ENCODE measurements at places on chromosomes 7 and 10.

GRCh38 chr7:22821702-22822485, 755 bp downstream of the TOMM7 start:
- no peak for DNase-seq

DNA sequence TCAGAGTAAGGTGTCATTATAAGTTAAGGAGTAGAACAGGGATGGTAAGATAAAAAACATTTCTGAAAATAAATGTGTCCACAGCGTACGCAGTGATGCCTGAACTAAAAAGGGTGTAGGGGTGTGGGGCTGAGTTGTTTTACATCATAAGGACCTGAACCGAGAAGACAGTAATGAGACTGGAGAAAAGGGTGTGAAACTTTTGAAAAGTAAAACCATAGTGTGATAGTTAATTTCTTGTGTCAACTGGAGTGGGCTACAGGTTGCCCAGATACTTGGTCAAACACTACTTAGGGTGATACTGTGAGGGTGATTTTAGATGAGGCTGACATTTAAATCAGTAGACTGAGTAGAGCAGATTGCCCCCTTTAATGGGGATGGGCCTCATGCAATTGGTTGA, 169.0 kb upstream of the PRPS1L1 start:
- no peak for DNase-seq

DNA sequence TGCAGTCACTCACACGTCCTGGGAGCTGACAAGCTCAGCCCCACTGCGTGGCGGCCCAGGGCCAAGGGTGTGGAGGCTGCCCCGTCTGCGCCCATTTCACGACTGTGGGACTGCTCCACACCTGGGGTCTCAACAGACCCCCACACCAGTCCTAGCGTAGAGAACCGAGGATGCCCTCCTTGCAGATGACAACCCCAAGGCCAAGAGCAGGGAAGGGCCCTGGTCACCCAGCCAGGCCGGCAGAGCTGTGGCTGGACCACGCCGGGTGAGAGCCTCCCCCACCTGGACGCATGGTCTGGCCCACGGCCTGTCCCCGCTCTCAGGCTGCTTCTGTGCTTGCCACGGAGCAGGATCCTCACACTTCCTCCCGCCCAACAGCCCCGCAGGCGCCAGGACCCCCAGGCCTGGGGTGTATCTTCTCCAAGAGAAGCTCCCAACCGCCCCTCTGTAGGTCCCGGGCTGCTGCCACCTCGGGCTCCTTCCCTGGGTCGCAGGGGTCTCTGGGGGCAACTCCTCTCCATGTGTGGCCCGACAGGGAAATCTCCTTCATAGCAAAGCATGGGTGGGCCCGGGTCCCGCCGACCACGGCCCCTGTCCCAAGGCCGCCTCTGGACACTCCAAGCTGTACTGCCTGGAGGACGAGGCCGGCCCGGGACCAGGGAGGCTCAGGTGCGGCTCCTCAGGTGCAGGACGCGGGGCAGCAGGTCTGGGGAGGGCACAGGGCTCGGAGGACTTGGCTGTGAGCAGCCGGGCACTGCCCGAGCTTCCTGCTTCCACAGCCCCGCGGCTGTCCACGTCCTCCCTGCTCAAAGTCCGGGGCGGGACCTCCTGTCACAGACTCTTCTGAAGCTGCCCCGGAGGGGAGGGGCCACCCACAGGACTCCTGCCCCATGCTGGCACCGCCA, 88.8 kb downstream of the FOXL3 start:
- DNase-seq: peak; percentile 15

GRCh38 chr7:128838109-128838779, 8.0 kb downstream of the FLNC start:
- DNase-seq: no peak

DNA sequence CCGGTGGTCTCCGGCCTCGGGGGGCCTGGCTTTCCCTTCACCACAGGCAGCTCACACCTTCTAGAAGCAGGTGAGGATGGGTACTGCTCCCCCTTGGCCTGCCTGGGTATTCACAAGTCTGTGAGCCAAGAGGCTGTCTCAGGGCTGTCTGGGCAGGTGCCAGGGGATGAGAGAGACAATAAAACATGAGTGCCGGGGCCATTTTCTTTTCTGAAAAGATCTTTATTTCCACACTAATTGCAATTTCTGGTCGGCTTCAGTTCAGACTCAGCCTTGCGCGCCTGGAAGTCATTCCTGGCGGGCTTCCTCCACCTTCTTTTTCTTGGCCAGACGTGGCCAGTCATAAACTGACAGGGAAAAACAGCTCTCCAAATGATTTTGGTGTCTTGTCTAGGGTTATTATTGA, 171.2 kb downstream of the ARHGAP12 start:
- no peak for DNase-seq

DNA sequence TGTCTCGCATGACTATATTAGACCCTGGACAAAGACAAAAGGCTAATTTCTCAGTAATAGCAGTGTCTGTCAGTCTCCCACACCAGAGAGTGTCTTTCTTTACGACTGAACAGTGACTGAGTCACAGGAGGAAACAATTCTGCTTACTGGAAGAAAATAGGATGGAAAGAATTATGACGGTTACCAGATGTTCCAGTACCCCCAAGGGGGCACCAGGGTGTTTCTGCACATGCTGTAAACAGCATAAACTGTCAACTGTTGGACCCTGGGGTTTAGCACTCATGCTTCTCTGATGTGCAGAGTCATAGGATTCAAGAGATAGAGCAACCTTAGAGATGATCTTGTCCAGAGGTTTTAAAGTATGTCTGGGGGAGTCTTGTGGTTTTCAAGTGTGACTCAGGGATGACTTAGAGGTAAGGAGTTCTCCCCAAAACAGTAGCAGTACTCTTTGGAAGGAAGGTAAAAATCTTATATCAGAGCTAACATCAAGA, 291.7 kb downstream of the THSD7A start:
- no peak for DNase-seq

DNA sequence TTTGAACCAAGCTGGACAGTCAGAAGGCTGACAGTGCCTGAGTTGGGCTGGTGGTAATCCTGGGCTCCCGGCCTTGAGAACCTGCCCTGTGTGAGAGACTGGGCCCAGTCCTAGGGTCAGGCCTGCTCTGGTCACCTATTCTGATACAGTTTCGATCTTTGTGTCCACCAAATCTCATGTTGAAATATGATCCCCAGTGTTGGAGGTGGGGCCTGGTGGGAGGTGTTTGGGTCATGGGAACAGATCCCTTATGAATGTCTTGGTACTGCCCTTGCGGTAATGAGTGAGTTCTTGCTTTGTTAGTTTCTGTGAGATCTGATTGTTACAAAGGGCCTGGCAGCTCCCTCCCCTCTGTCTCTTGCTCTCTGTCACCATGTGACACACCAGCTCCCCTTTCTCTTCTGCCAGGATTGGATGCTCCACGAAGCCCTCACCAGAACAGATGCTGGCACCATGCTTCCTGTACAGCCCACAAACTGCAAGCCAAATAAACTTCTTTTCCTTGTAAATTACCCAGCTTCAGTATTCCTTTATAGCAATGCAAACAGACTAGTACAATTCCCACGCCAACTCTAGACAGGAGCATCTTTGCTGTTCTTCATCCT, 111.8 kb upstream of the ZNF438 start:
- no peak for DNase-seq

GRCh38 chr7:7321681-7322080, 139.3 kb downstream of the C1GALT1 start:
- DNase-seq: no peak

- DNase-seq: no peak
These were observed 1.9 kb downstream of the CLRN3 start for GRCh38 chr10:127890832-127891334.

DNA sequence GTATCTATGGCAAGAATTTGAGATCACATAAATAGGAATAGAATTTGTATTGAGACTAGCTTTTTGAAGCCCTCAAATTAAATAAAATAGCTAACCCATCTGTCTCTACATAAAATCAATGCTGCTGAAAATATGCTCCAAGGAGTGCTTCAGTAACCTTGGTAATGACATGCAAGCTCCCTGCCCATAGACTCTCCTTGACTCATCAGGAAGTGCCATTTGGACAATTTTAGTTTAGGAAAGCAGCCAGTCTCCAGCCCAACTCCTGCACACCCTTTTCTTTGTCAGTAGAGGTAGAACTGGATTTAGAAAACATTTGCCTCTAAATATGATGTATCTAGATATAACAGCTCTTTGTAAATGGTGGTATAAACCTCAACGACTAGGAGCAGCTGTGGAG, 69.9 kb upstream of the PTPRZ1 start:
- DNase-seq: no peak

- DNase-seq: no peak
These were observed 190.9 kb upstream of the LYZL2 start for GRCh38 chr10:30820261-30820991.

GRCh38 chr7:26318921-26319320, 27.3 kb downstream of the SNX10 start:
- DNase-seq: no peak

DNA sequence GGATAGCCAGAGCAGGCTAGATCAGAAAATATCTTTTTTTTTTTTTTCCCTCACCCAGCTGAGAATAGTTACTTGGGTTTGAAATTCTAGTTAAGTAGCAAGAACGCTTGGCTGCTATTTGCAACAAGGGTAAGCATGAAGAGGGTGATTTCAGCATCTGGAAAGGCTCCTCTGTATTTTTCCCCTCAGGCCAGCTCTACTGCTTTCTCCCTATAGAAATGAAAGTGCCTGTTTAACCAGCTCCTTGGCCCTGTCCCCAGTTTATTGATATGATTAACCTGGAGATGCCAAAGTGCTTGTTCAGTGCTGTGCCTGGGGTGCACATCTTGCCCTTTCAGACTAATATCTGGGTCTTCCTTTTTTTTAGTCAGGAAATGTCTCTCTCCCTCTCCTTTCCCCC, 37.1 kb downstream of the AP3M1 start:
- no peak for DNase-seq

- no peak for DNase-seq
These were observed 291.2 kb downstream of the LRMDA start for GRCh38 chr10:75722609-75723008.

DNA sequence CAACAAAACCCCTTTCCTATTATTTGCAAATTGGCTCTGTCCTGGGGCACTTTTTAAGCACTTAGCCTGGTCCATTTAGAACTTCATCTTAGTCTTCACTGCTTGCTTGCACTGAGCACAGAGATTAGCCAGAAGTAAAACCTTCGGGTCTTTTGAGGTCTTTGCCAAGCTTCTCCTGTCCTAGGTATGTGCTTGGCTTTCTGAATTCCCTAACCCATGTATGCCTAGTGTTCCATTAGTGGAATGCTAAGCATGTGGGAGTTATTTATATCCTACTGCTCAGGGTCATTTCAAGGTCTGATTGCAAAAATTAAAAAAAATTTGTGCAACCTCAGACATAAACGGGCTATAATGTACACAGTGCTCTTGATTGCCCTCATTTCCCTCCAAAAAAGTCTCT, 18.0 kb downstream of the ZNF37A start:
- DNase-seq: no peak

DNA sequence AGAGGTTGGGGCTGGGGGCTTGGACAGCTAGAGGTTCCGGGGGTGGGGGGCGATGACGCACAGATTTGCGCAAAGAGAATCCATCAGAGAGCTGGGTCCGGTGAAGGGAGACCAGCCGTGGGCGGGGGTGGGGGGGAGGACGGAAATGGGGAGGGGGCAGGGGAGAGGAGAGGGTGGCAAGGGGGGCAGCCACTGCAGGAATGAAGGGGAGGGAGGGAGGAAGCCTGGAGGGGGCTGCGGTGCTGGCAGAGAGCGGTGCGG, 1.2 kb upstream of the VGF start:
- DNase-seq: no peak

GRCh38 chr10:110601581-110601980, 34.1 kb downstream of the SMC3 start:
- no peak for DNase-seq

GRCh38 chr7:29243910-29244655, 49.5 kb downstream of the CHN2 start:
- peak; percentile 71 for DNase-seq

DNA sequence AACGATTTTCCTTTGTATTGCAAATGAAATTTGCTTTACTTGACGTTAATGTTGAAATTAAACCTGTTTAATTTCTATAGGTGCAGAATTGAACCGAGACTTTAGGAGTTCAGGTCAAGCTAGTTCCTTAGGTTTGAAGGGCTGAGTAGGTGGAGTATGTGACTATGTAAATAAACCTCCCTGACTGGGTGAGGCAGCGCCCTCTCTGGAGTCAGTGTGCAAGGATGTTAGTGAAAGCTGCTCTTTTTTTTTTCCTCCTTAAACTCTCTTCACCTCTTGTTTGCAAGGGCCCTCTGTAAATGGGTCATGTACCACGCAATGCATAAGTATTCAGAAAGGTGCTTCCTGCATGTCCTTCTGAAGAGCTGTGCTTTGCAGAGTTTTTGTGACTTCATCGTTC, 33.8 kb downstream of the GALNT17 start:
- DNase-seq: peak; percentile 42

DNA sequence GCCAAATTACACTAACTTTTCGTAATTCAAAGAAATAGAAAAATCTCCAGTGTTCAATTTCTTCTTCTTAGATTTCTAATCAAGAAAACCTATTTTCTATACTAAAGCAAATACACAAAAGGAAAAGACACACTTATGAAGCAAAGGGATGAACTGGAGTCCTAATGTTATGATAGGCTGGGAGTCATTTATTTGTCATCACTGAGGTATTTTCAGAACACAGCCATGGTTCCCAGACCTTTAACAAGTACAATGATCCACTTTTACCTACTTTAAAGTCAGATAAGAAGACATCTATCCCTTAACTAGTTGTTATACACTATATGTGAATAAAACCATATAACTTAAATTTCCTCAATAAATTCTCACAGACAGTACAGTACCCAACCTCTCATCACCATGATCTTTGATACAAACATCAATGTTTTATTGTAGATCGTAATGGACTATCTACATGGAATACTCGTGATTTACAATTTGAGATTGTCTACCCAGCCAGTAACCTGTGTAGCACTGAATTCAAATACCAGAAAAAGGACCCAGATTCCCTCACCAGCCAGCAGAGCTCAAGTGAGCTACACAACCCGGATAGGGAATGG, 12.5 kb downstream of the ASNS start:
- DNase-seq: no peak

GRCh38 chr10:29132551-29133111, 156.2 kb upstream of the LYZL1 start:
- no peak for DNase-seq

GRCh38 chr7:116843378-116843777, 19.0 kb upstream of the CAPZA2 start:
- DNase-seq: no peak

DNA sequence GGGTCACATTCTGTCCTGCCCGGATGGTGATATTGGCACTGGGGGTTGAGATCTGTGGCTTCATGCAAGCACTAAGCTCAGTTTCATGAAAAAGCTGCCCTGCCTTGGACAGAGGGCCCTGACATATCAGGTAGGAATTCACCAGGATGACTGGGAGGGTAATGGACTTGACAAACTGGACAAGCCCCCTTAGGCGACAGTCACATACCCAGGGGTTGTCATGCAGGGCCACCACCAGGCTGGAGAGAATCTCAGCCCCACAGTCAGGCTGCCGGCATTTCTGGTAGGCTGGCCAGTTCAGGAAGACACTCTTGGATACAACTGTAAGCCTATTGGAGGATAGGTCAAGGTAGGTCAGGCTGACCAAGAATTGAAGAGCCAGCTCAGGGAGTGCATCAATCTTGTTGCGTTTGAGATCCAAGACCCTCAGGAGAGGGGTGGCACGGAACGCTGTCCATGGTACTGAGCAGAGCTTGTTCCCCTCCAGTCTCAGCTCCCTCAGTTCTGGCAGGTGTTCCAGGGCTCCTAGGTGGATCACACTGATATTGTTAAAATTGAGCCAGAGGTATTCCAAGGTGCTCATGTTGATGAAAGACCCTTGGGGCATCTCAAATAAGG, 824 bp downstream of the LRIT2 start:
- DNase-seq: peak; percentile 71

GRCh38 chr7:137454246-137454724, 110.8 kb upstream of the PTN start:
- no peak for DNase-seq
